SHP77 (cell line): ENCODE measurements at places on chromosomes 12 and 14.

GRCh38 chr12:131130311-131130911 is 176.7 kb downstream of the ADGRD1 start:
- no peak for DNase-seq

DNA sequence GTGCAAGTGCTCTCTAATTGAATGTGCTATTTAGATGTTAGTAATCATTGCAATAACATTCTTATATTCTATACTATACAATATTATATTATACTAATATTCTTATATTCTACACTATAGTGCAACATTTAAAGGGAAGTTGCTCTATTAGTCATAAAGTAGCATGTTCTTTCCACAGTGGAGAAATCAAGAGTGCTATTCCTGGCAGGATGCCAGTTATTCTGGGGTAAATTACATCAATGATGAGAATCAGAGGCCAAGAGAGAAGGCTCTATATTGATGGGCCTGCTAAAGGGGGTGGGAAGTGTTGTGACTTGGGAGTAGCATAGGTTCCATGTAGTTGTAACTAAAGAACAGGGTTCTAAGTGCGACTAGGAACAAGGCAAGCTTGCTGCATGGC is 121.5 kb downstream of the SLC15A5 start:
- DNase-seq: no peak

DNA sequence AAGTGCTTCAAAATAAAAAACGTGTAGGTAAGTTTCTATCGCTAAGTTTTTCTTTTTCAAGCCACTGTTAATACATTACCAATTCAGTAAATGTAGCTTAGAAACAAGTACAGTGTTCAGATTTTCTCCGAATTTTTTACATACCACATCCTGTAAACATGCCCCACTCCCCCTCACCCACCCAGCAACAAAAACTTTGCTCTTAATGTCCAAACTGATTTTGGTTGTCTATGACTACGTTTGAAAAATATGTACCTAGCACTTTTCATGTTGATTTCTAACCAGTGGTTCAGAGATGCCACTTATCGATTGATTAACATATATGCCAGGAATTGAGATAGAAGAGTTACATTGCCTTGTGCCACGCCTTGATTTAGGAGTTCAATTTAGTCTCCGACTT is 663 bp upstream of the LIN7A start:
- DNase-seq: no peak

- no peak for DNase-seq
These were observed 23.2 kb upstream of the PARP11 start for GRCh38 chr12:3896356-3896755.

DNA sequence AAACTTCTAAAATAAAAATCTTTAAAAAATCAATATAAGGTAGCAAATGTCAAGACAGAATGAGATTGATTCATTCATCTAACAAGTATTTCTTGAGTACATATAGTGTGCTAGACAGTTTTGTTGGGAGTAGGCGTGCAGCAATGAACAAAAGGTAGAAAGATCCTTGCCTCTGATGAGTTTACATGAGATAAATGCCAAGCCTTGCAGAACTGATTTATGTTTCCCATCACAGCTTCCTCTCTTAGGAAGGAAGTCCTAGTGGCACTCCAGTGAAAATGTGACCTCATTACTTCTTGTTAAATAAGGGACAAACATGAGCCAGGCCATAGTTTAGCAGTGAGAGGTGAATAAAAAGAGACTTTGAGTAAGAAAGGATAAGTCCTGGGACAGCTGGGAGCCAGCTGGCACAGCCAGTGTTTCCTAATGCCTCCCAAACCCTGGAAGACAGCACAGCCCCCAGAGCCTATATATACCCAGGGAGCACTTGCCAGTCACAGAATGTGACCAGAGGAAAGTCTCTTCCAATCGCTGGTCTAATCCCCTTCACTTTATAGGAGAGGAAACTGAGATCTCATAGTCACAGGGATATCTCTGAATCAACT is 4.7 kb upstream of the COCH start:
- DNase-seq: no peak

DNA sequence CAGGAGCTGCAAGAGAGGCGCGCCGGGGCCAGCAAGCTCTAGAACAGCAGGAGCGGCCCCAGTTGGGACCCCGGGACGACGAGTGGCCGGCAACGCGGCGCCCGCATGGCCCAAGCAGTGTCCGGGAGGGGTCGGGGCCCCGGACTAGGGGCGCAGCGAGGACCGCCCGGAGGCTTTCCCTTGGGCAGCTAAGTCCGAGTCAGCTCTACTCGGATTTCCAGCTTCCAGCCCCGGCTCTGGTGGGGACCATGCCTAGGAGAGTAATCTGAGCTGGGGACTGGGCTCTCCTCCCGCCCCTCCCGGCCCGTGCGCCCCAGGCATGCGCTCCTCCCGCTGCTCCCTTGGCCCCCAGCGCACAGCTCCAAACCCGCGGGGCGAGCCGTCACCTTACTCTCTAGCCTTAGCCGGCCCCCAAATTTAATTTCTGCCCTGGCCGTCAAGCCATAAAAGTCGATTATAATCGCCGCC is 41.6 kb upstream of the CAPRIN2 start:
- DNase-seq: no peak
